LoVo (cell line): ENCODE measurements at places on chromosomes 13 and 19.

DNA sequence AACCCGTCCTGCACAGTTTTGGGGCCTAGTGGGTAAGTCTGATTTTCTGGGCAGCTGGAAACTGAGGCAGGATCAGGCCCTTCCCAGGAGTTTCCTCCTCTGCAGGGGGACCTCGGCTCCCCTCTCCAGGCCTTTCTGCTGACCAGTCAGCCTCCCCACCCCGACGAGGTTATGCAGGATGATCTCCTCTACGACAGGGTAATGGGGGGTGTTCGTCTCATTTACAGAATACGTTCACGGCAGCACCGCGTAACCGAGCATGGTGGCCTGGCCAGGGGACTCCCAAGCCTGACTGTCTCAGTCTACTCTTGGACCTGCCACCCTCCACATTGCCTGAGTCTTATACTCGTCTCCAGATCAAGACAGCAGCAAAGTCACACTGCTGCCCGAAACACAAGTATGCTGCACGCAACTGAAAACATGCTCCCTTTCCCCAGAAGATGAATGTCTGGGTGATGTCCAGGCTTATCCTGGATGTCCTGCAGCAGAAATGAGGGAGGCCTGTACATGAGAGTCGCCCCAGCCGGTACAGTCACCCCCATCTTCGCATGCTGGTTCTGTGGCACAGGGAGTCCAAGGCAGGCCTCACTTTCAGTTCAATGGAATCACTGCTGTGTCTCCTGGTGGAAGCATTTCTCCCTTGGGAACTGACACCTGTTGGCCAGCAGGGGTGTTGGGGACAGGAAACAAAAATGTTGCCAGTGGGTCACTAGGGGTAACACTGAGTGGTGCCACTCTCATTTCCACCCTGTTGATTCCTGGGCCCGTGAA is 120.8 kb downstream of the SOX1 start:
- DNase-seq, result no peak

GRCh38 chr19:57192993-57193392 is 1.7 kb downstream of the ZNF264 start:
- no peak for DNase-seq

DNA sequence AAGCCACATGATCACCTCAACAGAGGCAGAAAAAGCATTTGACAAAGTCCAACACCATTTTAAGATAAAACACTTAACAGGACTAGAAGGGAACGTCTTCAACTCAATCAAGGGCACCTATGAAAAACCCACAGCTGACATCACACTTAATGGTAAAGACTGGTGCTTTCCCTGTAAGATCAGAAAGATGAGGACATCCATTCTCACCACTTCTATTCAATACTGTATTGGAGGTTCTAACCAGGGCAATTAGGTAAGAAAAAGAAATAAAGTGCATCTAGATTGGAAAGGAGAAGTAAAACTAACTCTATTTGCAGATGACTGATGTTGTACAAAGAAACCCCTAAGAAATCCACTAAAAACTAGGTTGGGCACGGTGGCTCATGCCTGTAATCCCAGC is 11.2 kb upstream of the AKAP8 start:
- no peak for DNase-seq

DNA sequence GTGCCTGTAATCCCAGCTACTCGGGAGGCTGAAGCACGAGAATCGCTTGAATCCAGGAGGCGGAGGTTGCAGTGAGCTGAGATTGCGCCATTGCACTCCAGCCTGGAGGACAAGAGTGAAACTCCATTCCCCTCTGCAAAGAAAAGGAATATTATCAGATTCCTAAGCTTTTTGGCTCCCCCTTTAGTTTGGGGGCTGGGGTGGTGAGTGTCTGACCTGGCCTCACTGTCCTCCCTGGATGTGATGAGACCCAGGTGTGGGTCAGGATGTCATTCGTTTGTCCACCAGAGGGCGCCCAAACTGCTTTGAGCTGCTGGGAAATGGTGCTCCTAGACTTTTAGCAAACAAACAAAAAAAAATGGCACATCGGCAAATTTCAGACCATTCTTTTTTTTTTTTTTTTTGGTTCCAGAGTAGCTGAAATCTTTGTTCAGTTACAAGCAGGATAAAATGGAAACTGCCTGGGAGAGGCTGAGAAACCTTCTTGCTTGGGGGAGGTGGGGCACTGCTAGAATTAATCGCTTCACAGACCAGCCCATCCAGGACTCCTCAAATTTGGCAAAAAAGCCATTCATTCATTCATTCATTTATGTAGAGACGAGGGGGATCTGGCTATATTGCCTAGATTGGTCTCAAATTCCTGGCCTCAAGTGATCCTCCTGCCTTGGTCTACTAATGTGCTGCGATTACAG is 29.4 kb downstream of the SPC24 start:
- DNase-seq, result peak; percentile 53

- DNase-seq, result no peak
These were observed 4.3 kb downstream of the NLRP5 start for GRCh38 chr19:55990831-55991230.

- peak; percentile 5 for DNase-seq
These were observed 1.8 kb upstream of the NEK5 start for GRCh38 chr13:52130641-52131040.

GRCh38 chr19:6534451-6535093 is 3.7 kb downstream of the TNFSF9 start:
- DNase-seq, result no peak

- no peak for DNase-seq
These were observed 299.3 kb upstream of the ARGLU1 start for GRCh38 chr13:106867249-106867648.

GRCh38 chr19:42278452-42279154 is 9.6 kb downstream of the CIC start:
- DNase-seq, result no peak

DNA sequence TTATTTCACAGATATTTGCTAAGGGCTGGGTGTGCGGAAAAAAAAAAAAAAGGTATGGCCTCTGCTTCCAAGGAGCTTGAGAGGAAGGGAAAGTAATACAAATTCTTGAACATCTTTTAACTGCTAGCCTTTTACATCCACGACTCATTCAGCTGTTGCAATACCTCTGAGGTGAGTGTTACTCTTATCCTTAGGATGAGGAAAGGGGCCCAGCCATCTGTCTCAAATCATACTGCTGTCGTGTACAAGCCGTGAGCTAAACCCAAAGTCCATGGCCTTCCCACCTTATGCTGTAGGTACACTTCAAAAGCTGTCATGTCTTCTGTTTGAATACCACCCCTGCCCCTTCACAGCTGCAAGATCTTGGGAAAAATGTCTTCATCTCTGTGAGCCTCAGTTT is 146.8 kb downstream of the KCNRG start:
- DNase-seq, result no peak

- no peak for DNase-seq
These were observed 3.5 kb upstream of the CD320 start for GRCh38 chr19:8311461-8312260.

- no peak for DNase-seq
These were observed 35.3 kb upstream of the AMER2 start for GRCh38 chr13:25207291-25207810.

DNA sequence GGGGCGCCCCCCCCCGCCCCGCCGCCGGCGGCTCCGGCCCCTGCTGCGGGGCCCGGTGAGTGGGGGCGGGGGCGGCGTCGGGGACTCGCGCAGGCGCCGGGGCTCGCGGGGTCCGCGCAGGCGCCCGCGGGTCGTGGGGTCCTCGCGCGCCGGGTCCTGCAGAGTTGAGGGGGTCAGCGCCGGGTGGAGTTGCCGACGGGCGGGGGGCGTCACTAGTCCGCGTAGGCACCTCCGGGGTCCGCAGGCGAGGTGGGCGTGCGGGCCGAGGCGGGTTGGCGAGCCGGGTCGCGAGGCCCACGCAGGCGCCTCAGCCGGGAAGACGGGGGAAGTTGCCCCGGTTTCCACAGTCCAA is 365 bp downstream of the PPP6R1 start:
- no peak for DNase-seq
